ENCODE measurements at places on chromosomes 3 and 15.

GRCh38 chr15:41347236-41347635 is 14.6 kb downstream of the NUSAP1 start:
- DNase-seq = no peak

GRCh38 chr3:155292133-155292532 is 1.4 kb downstream of the STRIT1 start:
- peak; percentile 52 for DNase-seq

DNA sequence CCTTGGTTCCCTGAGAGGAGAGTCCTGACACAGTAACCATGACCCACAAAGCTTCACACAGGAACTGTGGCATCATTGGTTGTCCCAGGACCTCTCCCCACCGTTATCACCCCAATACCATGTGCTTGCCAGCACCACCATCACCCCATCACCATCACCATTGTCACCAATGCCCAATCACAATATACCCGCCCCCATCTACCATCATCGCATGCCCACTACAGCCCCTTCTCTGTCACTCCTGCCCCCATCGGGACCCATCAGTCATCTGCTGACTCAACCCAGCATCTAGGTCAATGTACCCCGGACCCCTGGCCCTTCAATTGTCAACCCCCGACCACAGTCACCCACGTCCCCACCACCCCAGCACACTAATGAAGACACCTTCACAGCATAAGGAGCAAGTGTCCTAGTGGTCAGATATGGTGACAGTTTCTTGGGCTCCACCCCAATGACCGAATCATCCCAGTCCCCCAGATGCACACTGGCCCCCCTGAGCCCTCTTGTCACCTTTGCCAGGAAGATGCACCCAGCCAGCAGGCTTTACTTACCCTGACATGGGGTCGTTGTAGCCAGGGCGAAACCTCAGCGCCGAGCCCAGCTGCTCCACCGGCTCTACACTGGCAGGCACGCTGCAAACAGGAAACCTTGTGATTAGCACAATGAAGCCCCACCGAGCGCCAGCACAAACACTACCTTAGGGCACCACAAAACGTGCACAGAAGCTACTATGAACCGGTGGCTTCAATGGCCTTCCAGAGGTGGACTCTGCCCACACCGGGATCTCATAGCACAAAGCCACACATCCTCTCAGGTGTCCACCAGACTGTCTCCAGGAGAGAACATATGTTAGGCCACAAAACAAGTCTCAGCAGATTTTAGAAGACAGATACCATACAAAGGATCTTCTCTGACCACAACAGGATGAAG is 25.1 kb downstream of the SHISA5 start:
- no peak for DNase-seq

DNA sequence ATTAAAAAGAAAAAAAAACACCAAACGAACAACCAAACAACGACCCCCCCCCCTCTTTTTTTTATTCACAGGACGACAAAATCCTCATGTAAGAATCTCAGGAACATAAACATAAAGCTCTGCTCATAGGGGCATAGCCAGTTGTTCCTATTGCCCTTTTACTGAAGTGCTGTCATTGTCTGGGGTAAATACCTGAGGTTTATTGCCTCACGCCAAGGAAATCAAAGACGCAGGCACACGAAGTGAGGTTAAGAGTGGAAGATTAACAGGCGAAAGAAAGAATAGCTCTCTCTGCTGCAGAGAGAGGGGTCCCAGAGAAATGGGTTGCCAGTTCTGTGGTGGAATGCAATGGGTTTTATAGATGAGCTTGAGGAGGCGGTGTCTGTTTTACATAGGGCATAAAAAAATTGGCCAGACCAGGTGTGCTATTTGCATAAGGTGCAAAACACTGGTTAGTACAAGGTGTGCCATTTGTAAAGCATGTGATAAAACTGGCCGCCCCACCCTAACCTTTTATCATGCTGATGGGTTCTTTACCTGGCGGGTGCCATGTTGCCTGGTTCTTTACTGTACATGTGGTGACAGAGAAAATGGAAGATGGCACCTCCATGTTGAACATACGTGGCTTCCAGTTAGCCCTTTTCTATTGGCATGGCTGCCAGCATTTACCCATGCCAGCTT is 257.6 kb upstream of the ZPLD1 start:
- DNase-seq = no peak
